ENCODE measurements at places on chromosomes 6 and 20.

GRCh38 chr6:104771258-104771832 lies 88.4 kb downstream of the HACE1 start:
- no peak for DNase-seq

GRCh38 chr20:61460261-61461052 lies 208.4 kb downstream of the CDH4 start:
- DNase-seq, result no peak

GRCh38 chr20:11467436-11467835 lies 450.3 kb upstream of the BTBD3 start:
- no peak for DNase-seq

DNA sequence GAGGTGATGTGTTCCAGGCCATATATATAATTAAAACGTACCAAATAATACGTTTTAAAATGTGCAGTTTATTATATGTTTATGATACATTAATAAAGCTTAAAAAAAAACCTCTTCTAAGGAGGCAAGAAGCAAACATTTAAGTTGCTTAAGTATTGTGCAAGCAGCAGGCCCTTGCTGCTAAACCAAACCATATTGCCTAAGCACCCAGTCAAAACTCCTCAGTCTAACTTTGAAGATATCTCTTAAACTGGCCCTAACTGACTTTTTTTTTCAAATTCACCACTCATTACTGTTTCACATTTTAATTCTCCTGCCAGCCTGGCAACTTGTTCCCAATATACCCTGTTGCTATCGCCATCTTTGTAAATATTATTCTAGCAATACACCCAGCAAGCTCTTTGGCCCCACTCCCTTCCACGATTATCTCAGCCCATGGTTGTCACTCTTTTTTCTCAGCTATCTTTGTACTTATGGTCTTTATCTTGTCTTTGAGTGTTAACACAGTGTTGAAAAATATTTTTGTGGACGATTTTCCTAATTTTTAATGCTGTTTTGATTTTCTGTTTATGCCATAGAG lies 60.9 kb downstream of the C6orf58 start:
- DNase-seq, result no peak

DNA sequence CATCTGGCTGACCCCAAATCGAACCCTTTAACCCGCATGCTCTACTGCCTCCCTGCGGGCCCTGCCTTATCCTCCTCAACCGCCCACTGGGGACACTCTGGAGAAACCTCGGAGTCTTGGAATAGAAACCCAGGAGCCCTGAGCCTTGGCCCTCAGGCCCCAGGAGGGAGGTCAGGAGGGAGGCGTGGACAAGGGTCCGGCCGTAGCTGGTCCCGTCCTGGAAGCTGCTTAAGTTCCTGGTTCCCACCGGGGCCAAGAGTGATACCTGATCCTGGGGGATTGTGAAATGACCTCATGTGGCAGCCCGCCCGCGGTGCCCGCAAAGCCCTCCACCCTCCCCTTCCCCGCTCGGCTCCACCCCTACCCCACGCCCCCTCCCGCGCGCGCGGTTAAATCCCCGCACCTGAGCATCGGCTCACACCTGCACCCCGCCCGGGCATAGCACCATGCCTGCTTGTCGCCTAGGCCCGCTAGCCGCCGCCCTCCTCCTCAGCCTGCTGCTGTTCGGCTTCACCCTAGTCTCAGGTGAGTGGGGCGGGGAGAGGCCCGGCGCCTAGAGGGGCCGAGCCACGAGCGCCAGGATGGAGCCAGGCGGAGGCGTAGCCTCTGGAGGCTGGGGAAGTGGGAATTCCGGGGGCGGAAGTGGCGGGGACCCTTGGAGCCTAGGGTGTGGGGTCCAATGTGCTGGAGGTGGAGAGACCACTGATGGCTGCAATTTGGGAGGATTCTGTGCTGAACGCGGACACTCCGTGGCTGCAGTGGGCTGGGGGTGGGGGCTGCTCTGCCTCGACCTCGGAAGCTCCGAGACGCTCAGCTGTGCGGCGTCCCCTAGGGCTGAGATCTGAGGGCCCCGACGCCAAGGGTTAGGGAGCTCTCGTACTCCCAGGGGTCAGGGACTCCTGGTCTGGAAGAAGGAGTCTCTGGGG lies at the start of gene WFDC2:
Gene WFDC2, plus strand, starts transcription at position 418 of the 926 bp plus-strand sequence. Its CDS starts 29 bp downstream, at position 447.
- DNase-seq, result no peak

GRCh38 chr6:98823428-98824161 lies 10.8 kb upstream of the POU3F2 start:
- DNase-seq, result no peak

DNA sequence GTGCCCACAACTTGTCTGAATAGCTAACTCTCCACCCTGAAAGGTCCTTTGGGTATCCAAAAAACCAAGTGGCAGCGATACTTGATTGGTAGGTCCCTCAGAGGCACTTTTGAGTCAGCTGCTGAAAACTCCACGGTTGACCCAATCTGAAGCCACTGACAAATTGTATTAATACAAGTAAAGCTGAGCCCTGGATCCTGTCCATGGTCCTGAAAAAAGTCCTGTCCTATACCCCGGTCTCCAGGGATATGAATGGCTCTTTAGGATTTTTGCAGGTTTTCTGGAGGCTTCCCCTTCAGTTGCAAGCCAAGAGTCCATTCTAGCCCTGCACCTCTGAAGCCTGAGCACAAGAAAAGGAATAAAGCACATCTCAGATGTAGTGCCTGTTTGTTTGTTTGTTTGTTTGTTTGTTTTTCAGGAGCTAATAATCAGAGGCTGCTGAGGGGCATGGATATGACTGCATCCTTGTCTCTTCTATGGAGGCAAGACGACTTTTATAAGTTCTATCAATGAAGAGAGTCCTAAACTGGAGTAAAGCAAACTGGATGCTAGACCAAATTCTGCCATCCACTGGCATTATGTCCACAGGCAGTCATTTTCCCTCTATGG lies 1.7 kb upstream of the SLC12A5 start:
- DNase-seq, result no peak

GRCh38 chr6:35177596-35177995 lies 36.2 kb upstream of the SCUBE3 start:
- no peak for DNase-seq

DNA sequence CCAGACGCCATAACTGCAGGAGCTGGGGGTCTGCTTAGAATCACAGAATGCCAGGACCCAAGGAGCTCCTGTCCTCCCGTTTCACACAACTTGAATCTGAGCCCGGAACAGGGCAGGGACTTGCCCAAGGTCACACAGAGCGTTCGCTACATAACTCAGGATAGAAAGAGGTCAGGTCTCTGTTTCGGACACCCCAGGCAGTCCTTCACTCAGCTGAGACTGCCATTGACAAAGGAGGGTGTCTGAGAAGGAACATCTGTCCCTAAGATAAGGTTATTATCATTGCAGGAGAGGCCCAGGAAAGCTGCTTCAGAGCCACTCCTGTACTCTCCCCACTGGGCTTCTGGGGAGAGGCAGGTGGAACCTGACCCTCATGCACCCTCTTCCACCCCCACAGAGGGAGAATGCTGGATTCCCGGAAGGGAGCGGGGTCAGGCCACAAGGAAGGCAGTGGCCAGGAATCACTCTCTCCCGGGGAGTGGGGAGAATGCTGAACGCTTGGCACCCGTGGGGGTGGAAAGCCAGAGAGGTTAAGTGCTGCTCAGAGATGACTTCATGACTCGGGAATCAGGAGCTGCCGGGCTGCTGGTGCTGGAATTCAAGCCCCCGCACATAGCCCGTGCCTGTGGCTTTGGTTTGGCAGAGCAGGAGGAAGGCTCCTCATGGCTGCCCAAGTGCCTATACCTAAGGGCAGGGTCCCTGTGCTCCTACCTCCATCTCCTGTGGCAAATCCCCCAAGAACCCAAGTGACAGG lies 10.7 kb downstream of the SDC4 start:
- DNase-seq, result no peak

GRCh38 chr20:57451431-57451794 lies 60.2 kb downstream of the RBM38 start:
- no peak for DNase-seq

DNA sequence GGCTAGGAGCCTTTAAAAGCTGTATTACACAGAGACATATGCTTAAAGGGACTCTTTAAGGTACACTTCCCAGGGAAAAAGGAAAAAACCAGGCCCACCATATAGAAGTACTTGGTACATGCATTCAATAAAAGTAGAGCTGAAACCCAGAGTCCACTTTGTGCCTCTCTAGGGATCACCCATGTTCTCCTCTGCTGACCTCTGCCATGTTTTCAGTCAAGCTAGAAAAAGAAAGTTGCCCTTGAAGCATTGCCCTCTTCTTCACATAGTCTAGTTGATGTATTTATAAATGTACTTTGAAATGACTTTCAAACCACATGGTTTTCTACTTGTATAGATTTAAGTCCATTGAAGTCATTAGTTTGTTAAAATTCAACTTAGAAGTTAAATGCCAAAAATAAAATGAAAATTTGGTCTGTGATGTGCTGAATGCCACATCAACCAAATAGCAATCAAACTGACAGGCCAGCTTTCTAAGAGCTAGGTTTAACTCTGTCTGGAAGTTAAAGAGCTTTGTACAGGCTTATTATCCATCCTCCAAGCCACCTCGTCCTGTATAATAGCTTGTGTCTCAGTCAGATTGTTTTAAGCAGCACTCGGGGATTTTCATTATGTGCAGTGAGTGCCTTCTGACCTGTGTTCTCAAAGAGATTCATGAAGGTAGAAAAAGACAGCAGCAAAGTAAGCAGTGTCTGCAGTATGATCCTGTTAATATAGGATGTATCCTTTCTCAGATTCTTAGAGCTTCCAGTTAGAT lies 238.6 kb upstream of the PLN start:
- no peak for DNase-seq

- peak; percentile 33 for DNase-seq
Measured at GRCh38 chr6:137076277-137077068, 31.7 kb upstream of the IL20RA start.

DNA sequence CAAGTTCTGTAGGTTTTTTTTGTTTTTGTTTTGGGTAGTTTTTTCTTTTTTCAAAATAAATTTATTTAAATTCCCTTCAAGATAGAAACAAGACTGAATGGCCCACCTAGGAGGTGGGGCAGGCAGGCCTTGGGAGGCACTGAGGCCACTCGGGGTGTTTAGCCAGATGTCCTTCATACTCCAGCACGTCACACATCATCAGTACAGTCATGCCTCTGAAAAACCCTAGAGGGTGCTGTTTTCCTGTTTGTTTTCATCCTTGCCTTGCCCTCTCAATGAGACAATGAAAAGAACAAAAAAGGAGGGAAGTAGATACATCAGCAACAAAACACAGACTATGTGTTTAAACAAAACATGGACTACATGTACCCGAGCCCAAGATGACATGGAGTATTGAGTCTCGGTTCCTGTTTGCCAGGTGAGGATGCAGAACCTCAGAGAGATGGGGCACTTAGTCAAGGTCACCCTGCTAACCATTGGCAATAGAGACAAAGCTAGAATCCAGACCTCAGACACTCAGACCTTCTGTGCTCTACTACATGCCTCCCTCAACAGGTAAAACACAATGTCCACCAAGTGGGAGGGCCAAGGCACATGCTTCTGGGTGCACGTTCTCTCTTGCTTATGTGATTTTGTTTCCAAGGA lies 26.8 kb upstream of the CLIC5 start:
- no peak for DNase-seq

DNA sequence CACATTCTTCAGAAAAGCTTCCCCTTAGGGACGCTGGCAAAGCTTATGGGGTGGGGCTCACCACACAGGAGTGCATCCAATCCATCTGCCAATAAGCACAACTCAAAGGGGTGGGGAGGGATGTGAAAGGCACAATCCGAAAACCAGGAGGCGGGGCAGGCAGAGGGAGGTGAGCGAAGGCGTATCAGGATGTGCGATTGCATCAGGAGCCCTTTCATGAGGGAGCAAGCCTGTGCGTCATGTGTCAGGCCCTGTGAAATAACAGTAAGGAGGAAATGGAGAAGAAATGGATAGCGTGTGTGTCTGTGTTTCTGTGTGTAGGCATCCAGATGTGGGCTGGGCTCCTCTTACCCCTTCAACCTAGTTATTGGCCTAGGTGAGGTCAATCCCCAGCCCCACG lies 382.4 kb upstream of the CDH4 start:
- no peak for DNase-seq

DNA sequence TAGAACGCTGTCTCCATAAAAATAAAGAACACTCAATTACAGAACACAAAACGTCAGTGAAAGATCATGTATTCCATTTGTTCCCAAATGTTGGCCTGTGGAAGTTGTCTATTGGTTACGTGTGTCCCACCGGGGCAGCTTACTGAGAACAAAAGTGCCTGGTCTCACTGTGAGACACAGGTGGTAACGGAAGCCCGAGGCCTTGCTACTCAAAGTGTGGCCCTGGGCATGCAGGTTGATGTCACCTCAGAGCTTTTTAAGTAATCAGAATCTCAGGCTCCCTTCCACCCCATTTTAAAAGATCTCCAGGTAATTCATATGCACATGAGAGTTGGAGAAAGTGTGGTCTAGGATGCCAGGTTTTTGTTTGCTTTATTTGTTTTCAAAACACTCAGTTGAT lies 422.5 kb upstream of the OPRM1 start:
- DNase-seq, result no peak

DNA sequence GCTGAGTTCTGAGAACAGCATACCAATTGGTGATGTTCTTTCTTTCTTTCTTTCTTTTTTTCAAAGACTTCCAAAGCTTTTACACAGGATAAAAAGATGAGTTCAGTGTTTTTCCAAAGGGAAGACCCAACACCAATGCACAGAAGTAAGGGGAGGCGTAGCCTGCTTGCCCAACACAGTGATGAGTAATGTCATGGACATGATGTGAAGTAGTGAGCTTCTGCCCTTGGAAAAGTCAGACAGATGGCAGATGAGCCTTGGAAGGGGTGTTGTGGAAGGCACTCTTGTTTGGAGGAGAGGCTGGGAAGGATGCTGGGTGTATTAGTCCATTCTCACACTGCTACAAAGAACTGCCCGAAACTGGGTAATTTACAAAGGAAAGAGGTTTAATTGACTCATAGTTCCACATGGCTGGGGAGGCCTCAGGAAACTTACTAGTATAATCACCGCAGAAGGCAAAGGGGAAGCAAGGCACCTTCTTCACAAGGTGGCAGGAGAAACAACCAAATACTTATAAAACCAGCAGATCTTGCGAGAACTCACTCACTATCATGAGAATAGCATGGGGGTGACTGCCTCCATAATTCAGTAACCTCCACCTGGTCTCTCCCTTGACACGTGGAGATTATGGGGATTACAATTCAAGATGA lies 12.6 kb downstream of the LRP11 start:
- no peak for DNase-seq

- DNase-seq, result no peak
Measured at GRCh38 chr20:5090191-5090590, 29.6 kb downstream of the PCNA start.

- DNase-seq, result no peak
Measured at GRCh38 chr6:125255201-125255600, 46.6 kb downstream of the HDDC2 start.

DNA sequence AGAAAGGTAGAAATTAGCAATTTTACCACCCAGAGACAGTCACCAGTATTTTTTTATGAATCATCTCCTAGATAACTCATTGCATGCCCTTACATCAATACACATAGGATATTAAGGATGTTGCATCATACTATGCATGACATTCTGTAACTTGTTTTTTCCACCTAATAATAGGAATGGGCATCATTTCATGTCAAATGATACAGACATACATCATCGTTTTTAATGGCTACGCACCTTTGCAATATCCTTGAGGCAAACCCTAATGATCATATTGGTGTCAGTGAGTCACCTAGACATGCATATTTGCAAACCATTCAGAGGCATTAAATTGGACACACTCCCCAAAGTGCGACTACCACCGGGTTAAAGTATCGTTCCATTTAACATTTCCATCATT lies 309.7 kb upstream of the AGPAT4 start:
- DNase-seq, result no peak

All from T-helper 9 cell (primary cell).